Activated naive CD4-positive, alpha-beta T cell (primary cell): ENCODE measurements at places on chromosomes 2 and 18.

DNA sequence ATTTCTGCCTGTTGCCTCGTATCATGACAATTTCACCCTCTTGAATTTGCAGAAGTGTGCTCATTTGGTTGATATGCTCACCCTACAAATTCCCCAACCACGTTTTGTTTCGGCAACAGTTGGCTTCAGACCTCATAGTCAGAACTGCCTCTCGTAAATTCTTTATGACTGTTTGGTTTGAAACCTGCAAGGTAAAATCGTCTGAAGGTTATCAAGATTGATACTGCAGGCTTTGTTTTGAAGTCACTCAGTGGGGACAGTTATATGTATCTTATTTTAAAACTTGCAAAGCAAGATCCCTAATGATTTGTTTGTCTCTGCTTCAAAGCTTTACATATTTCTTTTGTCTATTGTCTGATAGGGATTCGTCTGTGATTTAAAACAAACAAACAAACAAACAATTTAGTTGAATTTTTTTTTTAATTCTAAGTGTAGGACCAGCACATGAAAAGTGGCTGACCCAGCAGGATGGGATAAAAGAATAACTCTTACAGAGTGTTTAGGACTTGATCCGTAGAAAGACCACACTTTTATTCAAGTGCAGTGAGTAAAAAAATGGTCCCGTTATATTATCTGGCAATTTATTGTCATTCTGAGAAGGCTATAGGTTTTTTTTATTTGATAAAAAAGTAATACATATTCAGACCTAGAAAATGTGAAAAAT lies 45.7 kb upstream of the MYCN start:
- DNase-seq: no peak

GRCh38 chr2:214311931-214312749 lies 98.7 kb upstream of the VWC2L start:
- DNase-seq: no peak

GRCh38 chr2:105635564-105635963 lies 109.1 kb upstream of the NCK2 start:
- DNase-seq: no peak

DNA sequence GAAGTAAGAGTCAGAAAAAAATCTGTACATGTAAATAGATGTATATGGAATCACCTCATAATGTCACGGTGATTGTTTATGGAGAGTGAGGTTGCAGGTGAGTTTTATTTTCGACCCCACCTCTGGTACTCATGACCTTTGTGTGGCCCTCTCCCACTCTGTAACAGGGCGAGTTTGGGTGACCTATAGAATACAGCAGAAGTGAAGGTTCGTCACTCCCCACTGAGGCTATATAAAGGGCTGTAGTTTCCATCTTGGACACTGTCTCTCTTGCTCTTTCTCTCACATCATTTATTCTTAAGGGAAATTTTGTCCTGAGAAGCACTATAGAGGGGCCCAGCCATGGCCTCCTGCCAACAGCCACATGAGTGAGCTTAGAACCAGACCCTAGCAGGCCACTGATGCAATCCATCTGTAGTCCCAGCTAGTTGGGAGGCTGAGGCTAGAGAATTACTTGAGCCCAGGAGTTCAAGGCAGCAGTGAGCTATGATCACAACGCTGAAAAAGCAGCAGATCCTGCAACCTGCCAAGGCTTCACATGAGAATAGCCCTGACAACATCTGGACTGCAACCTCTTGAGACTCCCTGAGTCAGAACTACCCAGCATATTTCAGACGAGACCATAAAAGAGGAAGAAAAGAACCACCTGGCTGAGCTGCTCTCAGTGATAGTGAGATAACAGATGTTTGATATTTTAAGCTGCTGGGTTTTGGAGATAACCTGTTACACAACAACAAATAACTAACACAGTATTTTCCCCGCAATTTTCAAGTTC lies 74.3 kb upstream of the SLC1A4 start:
- DNase-seq: no peak

GRCh38 chr2:239407112-239407511 lies 6.3 kb upstream of the HDAC4 start:
- no peak for DNase-seq

- no peak for DNase-seq
Measured at GRCh38 chr2:101627285-101628029, 70.0 kb upstream of the MAP4K4 start.

- no peak for DNase-seq
Measured at GRCh38 chr2:26008851-26009566, 24.9 kb upstream of the RAB10 start.

- no peak for DNase-seq
Measured at GRCh38 chr18:13265911-13266217, 47.3 kb downstream of the LDLRAD4 start.

GRCh38 chr2:217740756-217741155 lies 262.0 kb downstream of the TNS1 start:
- DNase-seq: no peak

DNA sequence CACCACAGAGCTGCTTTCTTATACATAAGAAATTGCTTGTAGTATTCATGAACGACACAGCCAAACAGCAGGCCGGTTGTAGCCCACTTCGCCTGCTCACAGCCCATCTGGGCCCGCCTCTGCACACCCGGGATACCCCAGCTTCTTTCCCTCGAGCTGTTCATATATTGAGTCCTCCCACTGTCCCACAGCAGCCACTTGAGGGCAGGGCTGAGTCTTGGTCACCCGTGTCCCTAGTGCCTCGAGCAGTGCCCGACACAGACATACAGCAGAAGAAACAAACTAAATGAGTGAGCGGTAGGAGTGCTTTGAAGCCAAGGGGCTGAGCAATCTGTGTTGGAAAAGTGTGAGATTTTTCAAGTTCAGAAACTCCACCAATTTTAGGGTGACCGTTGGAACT lies 251.4 kb downstream of the KLHL29 start:
- no peak for DNase-seq

DNA sequence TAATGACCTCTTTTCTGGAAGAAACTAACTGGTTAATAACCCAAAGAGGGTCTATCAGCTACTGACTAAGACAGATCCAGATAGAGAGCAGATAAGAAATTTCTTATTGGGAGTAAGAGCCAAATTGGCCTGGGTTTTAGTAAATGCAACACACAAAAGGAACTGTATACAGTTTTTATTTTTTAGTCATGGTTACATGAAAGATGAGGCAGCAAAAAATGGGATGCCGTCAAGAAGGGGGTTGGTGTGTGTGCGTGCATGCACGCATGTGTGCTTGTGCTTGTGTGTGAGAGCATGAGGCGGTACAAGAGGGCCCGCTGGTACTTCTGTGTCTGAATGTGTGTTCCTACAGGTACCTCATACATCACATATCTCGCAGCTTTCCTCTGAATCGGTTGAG lies 466.2 kb upstream of the HNRNPA3 start:
- no peak for DNase-seq

DNA sequence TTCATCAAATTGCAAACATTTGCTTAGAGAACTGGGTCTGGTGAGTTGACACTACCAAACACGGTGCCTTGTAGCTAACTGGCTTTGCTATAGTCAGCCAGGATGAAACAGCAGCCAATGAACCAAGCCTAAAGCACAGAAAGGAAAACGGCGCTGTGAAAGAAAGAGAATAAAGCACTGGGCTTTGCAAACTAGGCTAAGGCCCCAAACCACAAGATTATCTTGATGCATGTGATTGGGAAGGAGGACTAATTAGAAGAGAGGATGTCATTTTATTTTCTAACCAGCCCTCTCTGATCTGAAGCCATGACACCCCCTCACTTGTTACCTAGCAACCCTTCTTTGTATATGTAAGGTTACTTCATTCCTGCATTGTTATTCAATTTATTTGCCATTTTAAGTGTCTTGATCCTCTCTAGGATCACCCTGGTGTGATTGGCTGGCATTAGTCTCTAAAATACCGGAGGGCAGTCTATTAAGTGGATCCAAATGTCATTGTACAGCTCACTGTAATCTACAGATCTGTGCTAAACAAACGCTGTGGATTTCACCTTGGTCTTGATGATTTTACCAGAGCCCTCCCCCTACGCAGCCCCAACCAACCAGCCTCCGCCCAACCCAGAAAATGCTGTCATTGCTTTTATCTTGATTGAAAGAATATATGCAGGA lies 395.4 kb upstream of the ACVR2A start:
- DNase-seq: no peak

GRCh38 chr2:222707689-222708273 lies 36.3 kb downstream of the MOGAT1 start:
- no peak for DNase-seq

GRCh38 chr2:176567361-176567760 lies 298.1 kb downstream of the MTX2 start:
- no peak for DNase-seq

DNA sequence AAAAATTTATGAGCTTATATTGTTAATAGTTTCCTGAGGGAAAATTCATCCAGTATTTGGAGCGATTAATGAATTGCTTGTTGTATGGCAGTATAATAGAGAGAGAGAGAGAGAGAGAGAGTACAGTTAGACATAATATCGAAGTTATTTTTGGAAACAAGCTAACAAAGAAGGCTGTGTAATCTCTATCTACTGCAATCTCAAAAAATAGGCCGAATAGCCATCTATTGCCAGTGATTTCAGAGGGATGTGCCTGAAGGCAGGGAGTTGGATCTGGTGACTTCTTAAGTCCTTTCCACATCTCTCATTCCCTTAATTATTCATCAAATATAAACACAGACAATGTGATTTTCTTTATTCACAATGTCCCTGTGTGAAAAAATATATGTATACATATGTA lies 433.1 kb upstream of the RAB12 start:
- no peak for DNase-seq

DNA sequence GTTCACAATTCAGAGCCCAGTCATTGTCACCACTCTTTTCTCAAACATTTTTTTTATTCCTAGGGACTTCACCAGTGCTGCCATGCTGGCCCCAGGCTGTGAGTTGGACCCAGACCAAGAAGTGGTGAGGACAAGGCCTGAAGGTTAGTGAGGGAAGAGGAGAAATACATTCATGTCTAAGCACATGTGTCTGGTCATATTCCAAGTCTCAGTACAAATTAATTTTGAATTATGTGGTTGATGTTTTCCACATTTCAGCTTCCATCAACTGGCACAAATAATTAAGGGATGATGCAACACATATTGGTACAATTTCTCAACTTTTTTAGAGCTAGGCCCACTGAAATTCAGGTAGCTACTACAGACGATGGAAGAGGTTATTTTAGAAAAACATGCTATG lies 106.6 kb upstream of the UPP2 start:
- no peak for DNase-seq

DNA sequence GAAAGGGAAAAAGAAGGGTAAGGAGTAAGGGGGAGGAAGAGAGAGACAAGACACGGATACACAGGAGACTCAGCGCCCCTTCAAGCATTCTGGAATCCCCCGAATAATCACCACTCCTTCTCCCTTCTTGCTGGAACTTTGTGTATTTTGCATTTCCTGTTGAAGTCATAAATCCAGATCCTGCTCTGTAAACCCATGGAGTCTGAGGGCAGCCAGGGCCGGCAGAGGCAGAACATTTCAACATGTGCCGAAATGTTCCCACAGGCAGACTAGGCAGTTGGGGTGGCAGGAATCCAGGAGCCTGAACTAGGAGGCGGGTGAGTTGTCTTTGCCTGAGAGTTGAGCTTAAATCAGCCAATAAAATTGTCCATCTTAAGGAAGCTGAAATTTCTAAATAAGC lies 193.1 kb downstream of the SH3RF3 start:
- DNase-seq: no peak

DNA sequence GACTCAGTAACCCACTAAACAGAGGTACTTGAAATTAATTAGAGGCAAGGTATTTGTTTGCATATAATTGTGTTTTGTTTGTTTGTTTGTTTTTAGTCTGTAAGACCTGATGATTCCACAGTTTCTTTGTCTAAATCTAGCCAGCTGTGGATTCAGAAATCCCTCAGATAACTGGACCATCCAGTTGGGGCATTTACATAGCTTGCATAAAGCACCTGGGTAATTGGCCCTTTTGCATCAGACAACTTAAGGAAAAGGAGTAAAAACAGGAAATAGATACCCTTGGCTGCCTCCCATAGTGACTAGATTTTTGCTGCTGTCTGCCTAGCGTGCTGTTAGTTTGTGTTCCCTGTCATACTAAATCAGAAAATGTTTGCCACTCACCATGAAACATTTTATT lies 46.6 kb upstream of the XIRP2 start:
- no peak for DNase-seq

- no peak for DNase-seq
Measured at GRCh38 chr2:102063487-102063911, 71.7 kb downstream of the IL1R2 start.

- DNase-seq: no peak
Measured at GRCh38 chr2:143140864-143141661, 11.8 kb downstream of the ARHGAP15 start.

GRCh38 chr2:224278531-224278930 lies 123.4 kb downstream of the FAM124B start:
- DNase-seq: no peak

- DNase-seq: no peak
Measured at GRCh38 chr2:105373344-105373781, 25.5 kb downstream of the FHL2 start.

GRCh38 chr18:8826971-8827370 lies 121.6 kb downstream of the MTCL1 start:
- no peak for DNase-seq

- DNase-seq: no peak
Measured at GRCh38 chr2:209636076-209636475, 135.6 kb upstream of the UNC80 start.

DNA sequence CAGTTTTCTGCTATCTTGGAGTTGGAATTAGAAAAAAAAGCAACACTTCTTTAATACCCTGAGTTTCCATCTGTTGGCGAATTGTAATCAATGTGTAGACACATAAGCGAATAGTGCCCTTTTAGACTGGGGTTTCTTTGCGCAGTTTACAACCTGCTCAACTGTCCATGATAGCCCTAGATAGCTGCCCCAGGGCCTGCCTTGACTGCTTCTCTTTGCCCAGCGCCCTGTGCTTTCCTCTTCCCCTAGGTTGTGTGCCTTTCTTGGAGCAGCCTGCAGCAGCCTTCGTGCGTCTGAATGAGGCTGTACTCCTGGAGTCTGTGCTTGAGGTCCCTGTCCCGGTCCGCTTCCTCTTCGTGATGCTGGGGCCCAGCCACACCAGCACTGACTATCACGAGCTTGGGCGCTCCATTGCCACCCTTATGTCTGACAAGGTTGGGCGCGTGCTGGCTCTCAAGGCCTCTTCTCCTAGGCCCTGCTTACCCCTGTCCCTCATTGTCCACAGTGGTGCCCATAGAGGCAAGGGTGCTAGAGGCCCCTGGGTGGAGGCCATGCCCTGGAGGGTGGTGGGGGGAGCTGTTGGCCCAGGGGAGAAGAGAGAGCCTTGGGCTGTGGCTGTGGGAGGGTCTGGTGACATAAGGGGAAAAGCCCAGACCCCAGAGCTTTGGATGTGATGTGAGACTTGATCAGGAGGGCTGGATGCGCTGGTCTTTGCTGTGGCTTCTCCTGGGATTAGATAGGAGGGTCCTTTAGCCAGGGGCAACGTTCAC lies 6.9 kb downstream of the SLC4A3 start:
- DNase-seq: no peak

- no peak for DNase-seq
Measured at GRCh38 chr2:31270131-31270530, 36.2 kb downstream of the EHD3 start.

GRCh38 chr2:49687918-49688317 lies 533.6 kb upstream of the FSHR start:
- no peak for DNase-seq

GRCh38 chr2:14693874-14694273 lies 61.4 kb downstream of the LRATD1 start:
- DNase-seq: no peak
